COR-L47 (cell line): ENCODE measurements at places on chromosomes 12 and 14.

GRCh38 chr14:100617410-100618317 lies 30.4 kb upstream of the BEGAIN start:
- no peak for DNase-seq

- no peak for DNase-seq
Measured at GRCh38 chr14:64614805-64615391, 65.1 kb downstream of the PPP1R36 start.

GRCh38 chr12:81800298-81801148 lies 41.4 kb upstream of the PPFIA2 start:
- no peak for DNase-seq

- DNase-seq = no peak
Measured at GRCh38 chr12:76030341-76031080, 1.1 kb downstream of the PHLDA1 start.

DNA sequence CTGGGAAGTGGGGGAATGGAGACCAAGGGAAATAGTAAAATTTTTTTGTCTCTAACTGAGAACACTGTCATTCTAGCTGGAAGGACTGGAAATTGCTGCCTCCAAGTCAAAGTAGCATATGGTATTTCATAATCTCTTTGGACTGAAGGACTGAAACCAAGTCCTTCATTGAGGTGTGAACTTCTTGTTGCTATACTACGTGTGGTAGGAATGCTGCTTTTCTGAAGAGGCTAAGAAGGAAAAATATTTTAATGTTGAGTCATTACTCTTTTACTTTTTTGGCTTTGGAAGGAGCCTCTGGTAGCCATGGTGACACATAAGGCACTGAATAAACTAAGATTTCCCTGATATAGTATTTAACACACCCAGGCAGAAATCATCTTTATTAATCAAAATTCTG lies 465.4 kb downstream of the NPAS3 start:
- no peak for DNase-seq

DNA sequence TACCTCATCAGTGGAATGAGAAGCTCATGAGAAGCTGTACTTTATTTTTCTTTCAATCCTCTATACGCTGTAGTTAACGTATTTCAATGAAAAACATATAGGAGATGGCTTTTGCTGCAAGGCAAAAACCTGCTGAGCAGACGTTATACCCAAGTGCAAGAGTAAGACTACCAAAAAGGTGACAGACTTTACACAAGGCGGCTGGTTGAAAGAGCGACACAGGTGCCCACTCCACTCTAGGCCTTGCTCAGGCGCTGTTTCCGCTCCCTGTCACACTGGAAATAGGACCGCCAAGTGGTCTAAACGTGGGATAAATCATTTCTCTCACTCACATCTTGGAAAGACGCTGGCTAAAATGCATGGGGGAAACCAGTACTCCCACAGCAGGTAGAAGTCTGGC lies 54.5 kb downstream of the PPP2R5C start:
- DNase-seq = no peak

DNA sequence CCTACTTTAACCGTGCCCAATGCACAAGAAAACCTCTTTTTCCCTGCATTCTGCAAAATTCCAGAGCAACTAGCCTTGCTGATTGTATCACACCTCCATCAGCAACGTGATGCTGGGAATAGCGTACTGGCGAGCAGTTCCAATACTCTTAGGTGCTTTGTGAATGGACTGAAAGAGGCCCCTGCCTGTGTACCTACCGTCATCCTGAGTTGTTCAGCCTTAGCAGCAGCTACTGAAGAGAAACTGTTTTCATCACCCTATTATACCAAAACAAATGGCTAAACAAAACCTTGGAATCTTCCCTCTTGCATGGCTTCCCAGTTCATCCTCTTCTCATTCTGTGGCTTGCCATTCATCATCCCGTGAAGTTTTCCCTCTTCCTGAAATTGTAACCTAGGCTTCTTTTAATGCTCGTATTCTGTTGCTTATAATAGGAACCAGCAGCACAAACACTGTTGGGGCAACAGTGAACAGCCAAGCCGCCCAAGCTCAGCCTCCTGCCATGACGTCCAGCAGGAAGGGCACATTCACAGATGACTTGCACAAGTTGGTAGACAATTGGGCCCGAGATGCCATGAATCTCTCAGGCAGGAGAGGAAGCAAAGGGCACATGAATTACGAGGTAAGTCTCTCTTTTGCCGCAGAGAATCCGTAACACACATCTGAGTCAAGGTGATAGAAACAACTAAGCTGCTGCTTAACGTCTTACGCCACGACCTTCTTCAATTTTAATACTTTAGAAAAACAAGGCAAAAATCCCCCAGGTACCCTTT lies 41.9 kb downstream of the RAD52 start:
- no peak for DNase-seq

DNA sequence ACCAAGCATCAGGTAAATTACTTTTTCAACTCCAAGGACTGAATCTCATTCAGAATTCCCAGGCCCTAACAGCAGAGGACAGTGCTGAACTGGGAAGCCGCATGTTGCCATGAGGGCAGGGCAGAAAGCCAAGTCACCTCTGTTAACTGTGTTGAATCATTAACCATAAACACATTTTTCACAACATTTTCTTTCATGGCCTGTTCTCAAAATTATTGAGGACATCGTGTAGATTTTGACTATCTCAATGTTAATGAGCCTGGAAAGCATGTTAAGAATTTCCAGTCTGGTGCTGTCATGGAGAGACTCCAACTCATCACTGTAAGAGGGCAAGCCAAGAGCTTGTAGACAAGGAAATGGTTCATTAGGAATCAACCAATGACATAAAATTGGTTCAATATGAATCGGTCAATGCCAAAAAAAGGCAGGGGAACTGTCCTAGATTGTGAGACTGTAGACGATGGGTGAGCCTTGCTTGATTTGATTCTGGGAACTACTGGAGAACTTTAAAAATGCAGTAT lies 33.7 kb downstream of the CPM start:
- DNase-seq = peak; percentile 7

- DNase-seq = no peak
Measured at GRCh38 chr12:109535231-109535862, 38.0 kb downstream of the MMAB start.

DNA sequence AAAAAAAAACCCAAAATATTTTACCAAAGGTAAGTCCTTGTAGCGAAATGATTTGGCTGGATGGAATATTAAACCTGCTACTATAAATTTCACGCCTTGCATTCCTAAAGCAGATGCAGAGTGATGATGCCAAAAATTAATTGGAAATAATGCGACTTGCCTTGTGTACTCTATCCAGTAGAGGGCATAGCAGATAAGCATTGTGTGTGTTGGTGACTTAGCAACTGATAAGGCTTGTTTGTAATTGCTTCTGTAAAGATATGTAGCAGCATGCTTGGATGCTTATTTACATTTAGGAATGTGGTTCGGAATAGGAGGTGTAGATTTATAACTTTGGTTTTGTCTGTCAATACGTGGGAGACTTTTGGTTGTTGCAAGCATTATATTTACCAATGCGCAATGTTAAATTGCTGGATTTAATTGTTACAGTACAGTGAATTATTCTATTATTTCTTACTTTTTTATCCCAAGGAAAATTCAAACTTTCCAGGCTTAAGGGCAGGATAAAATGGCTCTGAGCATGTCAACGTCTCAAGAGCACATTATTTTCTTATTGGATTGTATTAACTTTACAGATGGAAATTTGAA lies 80.5 kb downstream of the TMEM260 start:
- DNase-seq = peak; percentile 56

DNA sequence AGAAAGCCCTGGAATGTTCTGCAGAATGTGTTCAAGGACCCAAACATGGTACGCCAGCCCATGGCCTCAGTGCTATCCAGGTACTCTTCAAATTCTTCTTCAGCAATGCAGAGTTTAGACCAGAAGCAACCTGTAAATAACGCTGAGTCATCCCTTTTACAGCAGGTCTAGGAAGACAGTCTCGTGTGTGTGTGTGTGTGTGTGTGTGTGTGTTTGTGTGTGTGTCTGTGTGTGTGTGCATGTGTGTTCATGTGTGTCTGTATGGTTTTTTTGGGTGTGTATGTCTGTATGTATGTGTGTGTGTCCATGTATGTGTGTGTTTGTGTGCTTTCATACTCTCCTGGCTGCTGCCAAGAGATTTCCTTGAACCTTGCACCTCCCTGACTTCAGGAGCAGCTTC lies 60.1 kb upstream of the RFX4 start:
- no peak for DNase-seq

- DNase-seq = no peak
Measured at GRCh38 chr12:16331998-16332397, 15.4 kb upstream of the MGST1 start.

DNA sequence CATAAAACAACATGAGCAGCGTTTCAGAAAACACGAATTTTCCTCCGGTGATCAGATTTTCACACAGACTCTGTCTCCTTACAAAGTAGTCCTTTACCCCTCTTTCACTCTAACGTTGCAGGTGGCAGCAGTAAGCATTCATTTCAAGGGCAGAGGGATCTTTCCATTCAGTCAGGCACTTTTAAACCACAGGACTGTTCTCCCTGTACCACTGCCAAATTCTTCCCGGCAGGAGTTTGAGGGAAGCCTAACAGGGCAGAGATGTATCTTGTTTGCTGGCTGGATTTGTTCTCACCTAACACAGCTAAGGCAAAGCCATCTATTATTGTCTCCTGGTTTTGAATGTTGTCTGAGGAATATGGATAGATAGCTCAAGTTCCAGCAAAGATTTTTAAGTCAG lies 1187.3 kb upstream of the SEL1L start:
- no peak for DNase-seq

DNA sequence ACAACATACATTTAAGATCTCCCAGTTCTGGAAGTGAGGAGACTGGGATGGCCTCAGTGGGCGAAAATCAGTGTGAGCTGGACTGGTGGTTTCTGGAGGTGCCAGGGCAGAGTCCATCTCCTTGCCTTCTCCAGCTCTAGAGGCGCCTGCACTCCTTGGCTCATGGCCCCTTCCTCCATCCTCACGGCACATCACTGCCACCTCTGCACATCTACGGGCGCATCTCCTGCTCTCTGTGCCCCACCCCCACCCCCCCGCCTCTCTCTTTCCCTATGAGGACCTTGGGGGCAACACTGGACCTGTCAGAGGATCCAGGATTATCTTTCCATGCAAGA lies 62.8 kb upstream of the DIO3 start:
- DNase-seq = no peak

DNA sequence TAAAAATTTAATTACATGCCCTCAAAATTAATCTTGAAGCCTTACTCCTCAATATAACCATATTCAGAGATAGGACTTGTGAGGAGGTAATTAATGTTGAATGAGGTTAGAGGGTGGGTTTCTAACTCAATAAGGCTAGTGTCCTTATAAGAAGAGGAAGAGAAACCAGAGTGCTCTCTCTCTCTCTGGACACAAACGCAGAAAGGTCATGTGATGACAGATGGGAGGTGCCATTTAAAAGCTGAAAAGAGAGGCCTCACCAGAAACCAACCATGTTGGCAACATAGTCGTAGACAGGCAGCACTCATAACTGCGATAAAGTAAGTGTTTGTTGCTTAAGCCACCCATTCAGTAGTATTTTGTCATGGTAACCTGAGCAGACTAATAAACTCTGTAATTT lies 378.5 kb upstream of the LMO3 start:
- DNase-seq = no peak

GRCh38 chr12:14473707-14474287 lies 93.9 kb downstream of the PLBD1 start:
- no peak for DNase-seq

DNA sequence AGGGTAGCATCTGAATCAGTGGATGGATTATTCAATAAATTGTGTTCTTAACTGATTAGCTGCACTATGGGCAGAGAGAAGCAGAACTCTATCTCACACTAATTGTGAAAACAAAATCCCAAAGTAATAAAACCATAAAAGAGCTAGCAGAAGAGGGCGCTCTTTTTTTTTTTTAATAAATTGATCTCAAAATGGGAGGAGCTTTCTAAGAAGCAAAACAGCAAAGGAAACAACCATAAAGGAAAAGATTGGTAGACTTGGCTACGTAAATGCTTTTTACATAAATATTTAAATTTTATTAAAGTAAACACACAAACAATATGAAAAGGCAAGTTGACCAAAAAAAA lies 1.5 kb upstream of the TM7SF3 start:
- DNase-seq = no peak
